ENCODE measurements at places on chromosomes 11 and 22. TPM values are rescaled to one million over a fixed set of nuclear protein-coding genes. Genes with fewer than 3 reads are reported as not detected.

GRCh38 chr11:118282606-118283005, 18.5 kb upstream of the MPZL2 start:
- DNase-seq: no peak
- H3K27ac ChIP-seq: no peak overlapping the region
- no peak overlapping the region for H3K4me3 ChIP-seq
- no peaks in the 10 kb centered on the region for H3K27me3 ChIP-seq

GRCh38 chr22:38947321-38948140, 9.9 kb upstream of the APOBEC3A start:
- H3K4me1 ChIP-seq: no peaks in the 10 kb centered on the region
- no peak overlapping the region for H3K4me3 ChIP-seq
- DNase-seq: no peak
- H3K36me3 ChIP-seq: no peaks in the 10 kb centered on the region
- H3K27ac ChIP-seq: no peak overlapping the region

GRCh38 chr11:20627701-20628100, 28.3 kb downstream of the SLC6A5 start:
- DNase-seq: no peak
- peaks cover 10% of the 10 kb centered on the region for H3K4me1 ChIP-seq
- no peak overlapping the region for H3K27ac ChIP-seq

GRCh38 chr22:30247974-30248373, 1.4 kb upstream of the LIF start:
- DNase-seq: no peak
- no peaks in the 10 kb centered on the region for H3K36me3 ChIP-seq
- peaks cover 34% of the 10 kb centered on the region for H3K4me1 ChIP-seq
- H3K27ac ChIP-seq: no peak overlapping the region
- no peak overlapping the region for H3K4me3 ChIP-seq
- peaks cover 84% of the 10 kb centered on the region for H3K27me3 ChIP-seq

- no peaks in the 10 kb centered on the region for H3K27me3 ChIP-seq
- no peak overlapping the region for H3K4me3 ChIP-seq
- DNase-seq: no peak
- H3K27ac ChIP-seq: no peak overlapping the region
- H3K36me3 ChIP-seq: peaks cover 80% of the 10 kb centered on the region
- peaks cover 19% of the 10 kb centered on the region for H3K4me1 ChIP-seq
Observed at GRCh38 chr11:8697054-8697453, 14.5 kb downstream of the RPL27A start.

DNA sequence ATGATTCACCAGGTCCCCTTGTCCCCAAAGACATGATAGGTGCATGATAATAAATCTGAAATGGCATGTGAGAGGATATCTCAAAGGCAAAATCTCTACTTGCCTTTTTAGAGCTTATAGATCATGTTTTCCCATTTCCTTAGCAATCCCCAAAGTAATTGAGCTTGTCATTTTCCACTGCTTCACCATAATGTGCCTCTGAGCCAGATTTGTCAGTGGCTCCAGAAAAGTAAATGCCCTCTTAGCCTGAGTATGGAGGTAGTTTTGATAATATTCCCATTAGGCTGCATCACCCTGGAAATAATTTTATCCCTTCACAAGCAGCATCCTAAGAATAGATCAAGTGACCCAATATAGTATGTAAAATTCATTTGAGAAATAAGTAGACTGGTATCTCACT, 36.7 kb upstream of the ADSL start:
- no peak overlapping the region for H3K4me3 ChIP-seq
- no peak for DNase-seq
- H3K4me1 ChIP-seq: no peaks in the 10 kb centered on the region
- H3K36me3 ChIP-seq: peaks cover 95% of the 10 kb centered on the region
- no peaks in the 10 kb centered on the region for H3K27me3 ChIP-seq
- no peak overlapping the region for H3K27ac ChIP-seq

DNA sequence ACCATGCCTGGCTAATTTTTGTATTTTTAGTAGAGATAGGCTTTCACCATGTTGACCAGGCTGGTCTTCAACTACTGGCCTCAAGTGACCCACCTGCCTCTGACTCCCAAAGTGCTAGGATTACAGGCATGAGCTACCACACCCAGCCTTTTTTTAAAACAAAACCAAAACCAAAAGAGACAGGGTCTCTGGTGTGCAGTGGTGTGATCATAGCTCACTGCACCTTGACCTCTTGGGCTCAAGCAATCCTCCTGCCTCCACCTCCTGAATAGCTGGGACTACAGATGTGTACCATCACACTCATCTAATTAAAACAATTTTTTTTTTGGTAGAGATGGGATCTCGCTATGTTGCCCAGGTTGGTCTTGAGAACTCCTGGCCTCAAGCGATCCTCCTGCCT, 77.7 kb downstream of the PTPRJ start:
- no peak for DNase-seq
- H3K36me3 ChIP-seq: no peaks in the 10 kb centered on the region
- H3K4me1 ChIP-seq: peaks cover 16% of the 10 kb centered on the region
- no peak overlapping the region for H3K27ac ChIP-seq
- H3K4me3 ChIP-seq: no peak overlapping the region

DNA sequence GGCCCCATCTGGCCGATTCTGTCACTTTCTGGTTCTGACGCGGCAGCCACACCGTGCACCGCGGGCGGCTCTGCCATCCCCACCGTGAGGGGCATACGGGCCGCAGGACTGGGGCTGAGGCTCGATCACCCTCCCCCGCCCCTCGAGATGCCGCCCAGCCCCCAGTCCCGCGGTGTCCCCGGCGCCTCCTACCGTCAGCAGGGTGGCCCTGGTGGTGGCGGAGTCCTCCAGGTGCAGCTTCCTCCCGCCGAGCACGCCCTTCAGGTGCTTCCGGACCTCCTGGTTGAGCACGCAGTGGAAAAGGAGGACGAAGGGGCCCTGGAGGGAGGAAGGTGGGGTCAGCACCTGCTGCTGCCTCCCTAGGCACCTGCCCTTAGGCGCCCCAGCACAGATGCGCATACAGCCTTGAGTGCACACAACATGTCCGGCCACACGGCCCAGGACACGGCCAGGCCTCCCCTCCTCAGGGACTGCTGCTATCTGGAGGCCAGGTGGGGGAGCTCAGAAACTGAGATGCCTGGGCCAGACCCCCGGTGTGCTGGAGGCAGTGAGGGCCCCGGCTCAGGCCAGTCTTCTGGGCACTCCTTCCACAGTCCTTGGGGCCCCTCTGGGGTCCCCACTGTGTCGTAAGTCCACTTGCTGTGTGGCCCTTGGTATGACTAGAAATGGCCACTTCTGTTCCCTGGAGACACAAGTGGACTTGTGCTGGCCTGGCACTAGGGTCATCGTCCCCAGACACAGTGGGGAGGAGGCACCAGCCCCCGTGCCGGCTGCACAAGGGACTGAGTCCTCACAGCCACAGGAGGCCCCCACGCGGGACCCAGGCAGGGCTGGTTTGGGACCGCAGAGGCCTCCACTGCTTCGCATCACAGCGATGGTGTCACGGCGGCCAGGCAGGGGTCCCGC, 31.5 kb downstream of the TRMU start:
- H3K4me1 ChIP-seq: no peaks in the 10 kb centered on the region
- H3K36me3 ChIP-seq: no peaks in the 10 kb centered on the region
- no peak overlapping the region for H3K4me3 ChIP-seq
- H3K27ac ChIP-seq: no peak overlapping the region
- DNase-seq: no peak

GRCh38 chr11:96215110-96215782, 127.7 kb downstream of the MAML2 start:
- H3K27ac ChIP-seq: peak overlapping the region; percentile 81
- no peak for DNase-seq
- H3K36me3 ChIP-seq: no peaks in the 10 kb centered on the region
- H3K4me3 ChIP-seq: no peak overlapping the region
- peaks cover 76% of the 10 kb centered on the region for H3K4me1 ChIP-seq

DNA sequence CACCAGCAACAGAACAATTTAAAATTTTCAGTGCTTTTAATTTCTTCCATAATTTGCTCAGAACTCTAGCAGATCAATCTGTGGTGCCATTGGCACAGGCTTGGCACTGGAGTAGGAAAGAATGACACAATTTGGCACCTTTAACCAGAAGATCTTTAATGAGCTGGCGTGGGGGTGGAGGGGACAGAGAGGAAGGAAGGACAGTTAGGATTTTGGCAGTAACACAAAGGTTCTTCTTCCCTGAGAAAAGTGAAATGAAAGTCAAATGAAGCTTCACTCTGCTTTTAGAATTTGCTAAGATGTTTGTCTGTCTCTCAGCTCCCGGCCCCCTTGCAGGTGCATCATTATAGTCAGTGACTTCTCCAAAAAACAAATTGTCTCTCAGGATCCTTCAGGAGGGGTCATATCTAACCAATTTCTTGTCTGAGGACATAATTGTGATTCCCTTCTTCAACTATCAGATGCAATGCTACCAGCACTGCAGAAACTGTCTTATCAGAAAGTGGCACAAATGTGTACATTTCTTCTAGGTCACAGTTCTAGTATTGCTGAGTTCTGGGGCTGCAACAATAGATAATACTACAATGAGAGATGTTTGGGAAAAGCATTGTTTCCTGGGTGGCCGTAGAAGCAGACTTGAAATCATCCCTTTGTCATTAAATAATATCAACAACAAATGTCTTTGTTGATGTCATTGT, 66.8 kb downstream of the CSTPP1 start:
- peaks cover 39% of the 10 kb centered on the region for H3K4me1 ChIP-seq
- H3K36me3 ChIP-seq: no peaks in the 10 kb centered on the region
- no peaks in the 10 kb centered on the region for H3K27me3 ChIP-seq
- H3K4me3 ChIP-seq: no peak overlapping the region

DNA sequence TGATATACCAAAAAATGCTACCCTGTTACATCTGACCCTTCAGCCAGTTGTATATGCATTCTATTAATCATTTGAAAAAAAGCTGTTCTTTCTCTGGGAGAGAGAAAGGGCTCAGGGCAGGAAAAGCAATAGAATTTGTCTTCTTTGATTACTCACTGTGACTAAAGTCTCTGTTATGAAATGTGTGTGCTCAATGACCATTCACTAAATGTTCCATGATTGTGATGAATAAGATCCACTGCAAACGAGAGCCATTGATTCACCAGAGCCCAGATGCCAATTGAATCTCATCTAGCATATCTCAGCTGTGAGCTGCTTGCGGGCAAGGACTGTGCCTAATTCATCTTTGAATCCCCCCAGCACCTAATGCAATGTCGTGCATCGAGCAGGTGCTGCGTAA, 184.3 kb downstream of the OPCML start:
- H3K4me3 ChIP-seq: no peak overlapping the region
- no peak overlapping the region for H3K27ac ChIP-seq

DNA sequence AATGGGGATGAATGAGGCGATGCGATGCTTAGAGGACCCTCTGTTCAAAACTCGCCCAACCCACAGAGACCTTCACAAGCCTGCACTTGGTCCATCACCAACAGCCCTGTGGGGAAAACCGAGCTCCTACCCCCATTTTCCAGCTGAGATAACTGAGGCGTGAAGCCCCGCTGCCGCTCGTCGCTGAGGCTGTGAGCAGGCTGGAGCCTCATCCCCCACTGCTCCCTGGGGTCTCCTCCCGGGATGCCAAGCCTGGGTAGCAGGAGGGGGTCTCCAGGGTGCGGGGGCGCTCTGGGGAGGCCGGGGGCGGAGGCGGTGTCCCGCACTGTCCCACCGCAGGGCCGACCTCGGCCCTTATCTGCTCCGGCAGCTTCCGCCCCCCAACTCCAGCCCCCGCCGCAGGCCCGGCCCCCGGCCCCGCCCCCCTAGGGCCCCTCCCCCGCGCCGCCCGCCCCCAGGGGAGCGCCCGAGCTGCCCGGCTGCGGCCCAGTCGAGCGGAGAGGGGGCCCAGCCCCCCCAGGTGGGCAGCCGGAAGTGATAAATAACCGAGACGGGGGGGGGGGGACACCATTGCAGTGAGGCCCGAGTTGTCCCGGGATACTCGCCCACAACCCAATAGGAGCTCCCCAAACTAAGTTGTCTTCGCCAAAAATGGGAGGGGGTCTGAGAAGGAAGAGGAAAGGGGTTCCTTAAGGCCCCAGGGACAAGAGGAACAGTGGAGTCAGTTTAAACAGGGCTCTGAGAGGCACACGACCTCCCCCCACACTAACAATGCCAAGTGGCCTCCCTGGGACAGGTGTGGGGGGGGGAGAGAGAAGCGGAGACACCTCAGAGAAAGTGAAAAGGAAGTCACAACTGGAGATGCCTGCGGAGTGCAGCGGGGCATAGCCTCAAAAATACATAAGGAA, 8.3 kb upstream of the SLC39A13 start:
- peak; percentile 48 for DNase-seq
- H3K4me3 ChIP-seq: peak overlapping the region; percentile 67
- H3K36me3 ChIP-seq: no peaks in the 10 kb centered on the region
- H3K27ac ChIP-seq: peak overlapping the region; percentile 95
- H3K4me1 ChIP-seq: peaks cover 22% of the 10 kb centered on the region

GRCh38 chr11:44258839-44259420, 51.0 kb downstream of the ALX4 start:
- H3K4me3 ChIP-seq: no peak overlapping the region
- H3K36me3 ChIP-seq: no peaks in the 10 kb centered on the region
- H3K27me3 ChIP-seq: no peaks in the 10 kb centered on the region
- H3K27ac ChIP-seq: no peak overlapping the region
- H3K4me1 ChIP-seq: peaks cover 13% of the 10 kb centered on the region

DNA sequence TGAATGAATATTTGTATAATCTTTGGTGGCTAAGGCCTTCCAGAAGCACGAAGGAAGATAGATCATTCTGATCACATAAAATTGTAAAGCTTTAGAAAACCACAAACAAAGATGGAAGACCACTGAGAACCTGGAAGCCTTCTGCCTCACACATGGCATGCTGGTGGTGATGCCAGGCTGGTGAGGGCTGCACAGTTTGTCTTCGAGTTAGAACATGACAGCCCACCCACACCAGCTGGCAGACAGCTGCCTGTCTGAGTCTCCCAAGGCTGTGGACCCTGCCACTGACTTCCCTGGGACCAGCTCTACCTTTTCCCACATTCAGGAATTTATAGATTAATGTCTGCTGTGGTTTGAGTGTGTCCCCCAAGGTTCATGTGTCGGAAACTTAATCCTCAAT, 48.8 kb upstream of the B3GAT1 start:
- H3K4me3 ChIP-seq: no peak overlapping the region
- H3K4me1 ChIP-seq: no peaks in the 10 kb centered on the region
- peaks cover 61% of the 10 kb centered on the region for H3K27me3 ChIP-seq
- H3K36me3 ChIP-seq: no peaks in the 10 kb centered on the region
- no peak overlapping the region for H3K27ac ChIP-seq
- no peak for DNase-seq

DNA sequence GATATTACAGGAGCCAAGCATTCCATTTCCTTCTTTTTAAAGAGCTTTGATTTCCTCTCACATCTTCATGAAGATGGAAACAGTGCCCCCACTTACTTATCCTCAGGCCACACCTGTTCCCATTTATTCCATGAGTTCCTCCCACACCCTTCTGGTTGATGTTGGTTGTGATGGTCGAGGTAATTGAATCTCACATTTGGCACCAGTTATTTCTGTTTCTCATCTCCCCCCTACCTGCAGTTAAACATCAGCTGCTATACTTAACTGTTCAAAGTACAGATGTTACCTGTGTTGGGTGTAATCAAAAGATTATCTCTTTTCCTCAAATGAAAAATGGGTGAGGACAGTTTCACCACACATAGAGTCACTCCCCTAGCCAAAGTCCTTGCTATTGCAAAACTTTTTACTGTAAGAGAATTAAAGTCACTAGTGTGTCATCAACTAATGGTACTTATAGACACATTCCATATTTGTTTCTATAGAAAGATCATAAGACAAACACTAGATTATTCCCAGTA, 1.9 kb downstream of the TMEM45B start:
- no peak overlapping the region for H3K4me3 ChIP-seq
- H3K4me1 ChIP-seq: peaks cover 7% of the 10 kb centered on the region
- no peaks in the 10 kb centered on the region for H3K36me3 ChIP-seq
- no peak for DNase-seq
- no peak overlapping the region for H3K27ac ChIP-seq

The MMP13 gene
- total RNA-seq: not detected

The IGSF9B gene
- 44.1 TPM for total RNA-seq

The SLC43A1 gene
- total RNA-seq: 4.3 TPM

The AGBL2 gene
- 0.38 TPM for total RNA-seq

The DUSP8 gene
- 15.3 TPM for total RNA-seq

The CASP12 gene
- total RNA-seq: not detected

Measured in left ventricle myocardium inferior (tissue), 1 donor.